Lung microvascular endothelial cell (primary cell): ENCODE measurements at places on chromosomes 1 and 21. TPM values are rescaled to one million over a fixed set of nuclear protein-coding genes. Genes with fewer than 3 reads are reported as not detected.
A peak's percentile ranks its signal among the peaks of the same experiment; 100 is the strongest.

Gene RAB4A
- 13.9 and 15.7 TPM in 2 replicates for total RNA-seq

DNA sequence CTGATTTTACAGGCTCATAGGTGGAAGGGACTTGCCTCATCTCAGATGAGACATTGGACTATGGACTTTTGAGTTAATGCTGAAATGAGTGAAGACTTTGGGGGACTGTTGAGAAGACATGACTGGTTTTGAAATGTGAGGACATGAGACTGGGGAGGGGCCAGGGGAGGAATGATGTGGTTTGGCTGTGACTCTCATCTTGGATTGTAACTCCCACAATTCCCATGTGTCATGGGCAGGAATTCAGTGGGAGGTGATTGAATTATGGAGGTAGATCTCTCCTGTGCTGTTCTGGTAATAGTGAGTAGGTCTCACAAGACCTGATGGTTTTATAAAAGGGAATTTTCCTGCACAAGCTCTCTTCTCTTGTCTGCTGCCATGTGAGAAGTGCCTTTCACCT is 20.8 kb downstream of the SCYL3 start:
- DNase-seq = no peak

DNA sequence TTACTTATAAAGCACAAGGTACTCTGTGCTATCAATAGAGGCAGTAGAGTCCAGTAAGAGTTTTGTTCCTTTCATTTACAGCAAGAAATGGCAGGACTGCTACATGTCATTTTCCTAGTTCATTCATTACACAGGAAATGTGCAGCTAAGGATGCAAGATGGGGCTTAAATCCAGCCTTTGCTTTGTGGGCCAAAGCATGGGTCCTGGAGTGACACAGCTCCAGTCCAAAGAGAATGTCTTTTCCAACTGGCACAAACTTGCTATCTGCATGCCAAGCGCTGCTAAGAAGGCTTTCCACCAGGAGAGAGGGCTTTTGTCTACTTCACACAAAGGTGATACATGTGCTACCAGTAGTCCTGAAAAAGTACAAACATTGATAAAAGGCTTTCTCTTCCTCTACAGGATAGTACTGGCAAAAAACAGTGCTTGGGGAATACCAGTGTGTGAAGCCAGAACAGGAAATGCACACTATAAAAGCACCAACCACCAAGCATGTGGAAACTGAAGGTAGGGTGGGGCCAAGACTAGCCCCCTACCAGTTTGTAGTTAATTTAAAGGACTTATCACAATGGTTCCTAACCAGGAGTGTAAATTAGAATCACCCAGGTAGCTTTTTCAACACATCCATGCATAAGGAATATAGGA is 68.7 kb downstream of the ARID4B start:
- DNase-seq = peak; percentile 7

Gene CCDC30
- total RNA-seq = 0.22 and 0.40 TPM in 2 replicates

DNA sequence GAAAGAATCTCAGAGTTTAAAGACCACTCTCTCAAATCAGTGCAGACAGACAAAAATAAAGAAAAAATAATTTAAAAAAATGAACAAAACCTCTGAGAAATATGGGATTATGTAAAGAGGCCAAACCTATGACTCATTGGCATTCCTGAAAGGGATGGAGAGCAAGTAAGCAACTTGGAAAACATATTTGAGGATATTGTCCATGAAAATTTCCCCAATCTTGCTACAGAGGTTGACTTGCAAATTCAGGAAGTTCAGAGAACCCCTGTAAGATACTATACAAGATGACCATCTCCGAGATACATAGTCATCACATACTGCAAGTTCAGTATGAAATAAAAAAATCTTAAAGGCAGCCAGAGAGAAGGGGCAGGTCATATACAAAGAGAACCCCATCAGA is 43.7 kb upstream of the IVNS1ABP start:
- no peak for DNase-seq
